ENCODE measurements at places on chromosomes 3 and 15.

DNA sequence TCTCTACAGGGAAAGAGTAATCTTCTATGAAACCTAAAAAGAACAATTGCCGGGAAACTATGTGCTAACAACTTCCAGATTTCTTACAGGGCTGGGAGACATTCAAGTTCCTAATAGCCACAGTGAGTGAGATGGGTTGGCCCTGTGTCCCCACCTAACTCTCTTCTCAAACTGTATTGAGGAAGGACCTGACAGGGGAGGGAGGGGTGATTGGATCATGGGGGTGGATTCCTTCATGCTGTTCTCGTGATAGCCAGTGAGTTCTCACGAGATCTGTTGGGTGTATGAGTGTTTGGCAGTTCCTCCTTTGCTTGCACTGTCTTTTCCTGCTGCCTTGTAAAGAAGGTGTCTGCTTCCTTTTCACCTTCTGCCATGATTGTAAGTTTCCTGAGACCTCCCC lies 958.7 kb downstream of the AGBL1 start:
- no peak for DNase-seq

DNA sequence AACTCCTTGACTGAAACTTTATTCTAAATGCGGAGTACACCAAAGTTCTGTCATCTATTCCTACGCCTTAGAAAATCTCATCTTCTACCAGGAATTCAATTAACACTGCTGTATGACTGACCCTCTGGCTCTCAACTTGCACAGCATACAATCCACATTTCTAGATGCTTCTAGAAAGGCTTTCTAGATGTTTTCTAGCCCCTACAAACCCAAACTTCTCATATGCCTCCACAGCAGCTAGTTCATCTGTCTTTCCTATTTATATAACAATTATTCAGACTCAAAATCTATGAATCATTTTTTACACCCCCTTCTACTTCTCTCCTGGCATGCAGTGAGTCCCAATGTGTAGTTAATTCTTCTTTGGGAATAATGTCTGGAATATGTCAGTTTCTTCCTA lies 13.2 kb downstream of the INO80 start:
- DNase-seq, result peak; percentile 1

DNA sequence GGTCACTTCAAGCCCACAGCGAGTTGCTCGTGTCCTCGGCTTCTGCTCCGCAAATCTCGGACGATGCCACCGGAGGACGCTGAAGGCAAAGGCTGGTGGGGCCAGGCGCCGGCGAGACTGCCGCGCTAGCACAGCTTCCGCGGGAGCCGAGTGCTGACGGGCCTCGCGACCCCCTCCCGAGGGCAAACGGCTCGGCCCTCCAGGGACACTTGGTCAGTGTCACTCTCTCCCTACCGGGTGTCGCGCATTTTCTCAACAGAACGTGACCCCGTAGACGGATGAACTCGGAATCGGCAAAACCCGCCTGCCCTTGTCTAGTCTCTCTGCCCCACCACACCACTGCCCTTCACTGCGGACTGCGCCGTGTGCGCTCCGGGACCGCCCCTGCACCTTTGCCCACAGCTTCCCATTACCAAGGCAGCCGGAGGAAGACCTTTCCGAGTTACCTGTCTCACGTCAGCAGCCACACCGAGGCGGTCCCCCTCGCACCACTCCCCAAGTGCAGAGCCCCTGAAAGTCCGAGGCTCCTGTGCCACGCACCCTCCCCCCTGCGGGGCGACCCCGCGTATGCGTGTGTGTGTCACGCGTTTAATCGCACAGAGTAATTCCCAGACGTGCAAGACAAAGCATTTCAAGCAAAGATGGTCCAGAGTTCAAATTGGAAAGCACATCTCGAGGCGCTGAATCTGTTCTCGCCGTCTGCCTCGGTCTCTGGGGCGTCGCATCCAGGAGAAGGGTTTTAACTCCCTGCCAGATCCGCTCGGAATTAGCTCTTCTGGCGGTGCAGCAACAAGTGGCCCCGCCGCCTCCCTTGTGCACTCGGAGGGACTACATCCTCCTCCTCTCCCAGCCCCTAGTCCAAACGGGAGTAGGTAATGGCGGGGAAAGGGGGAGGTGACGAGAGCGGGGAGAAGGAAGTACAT lies 245.0 kb upstream of the TOPAZ1 start:
- no peak for DNase-seq

DNA sequence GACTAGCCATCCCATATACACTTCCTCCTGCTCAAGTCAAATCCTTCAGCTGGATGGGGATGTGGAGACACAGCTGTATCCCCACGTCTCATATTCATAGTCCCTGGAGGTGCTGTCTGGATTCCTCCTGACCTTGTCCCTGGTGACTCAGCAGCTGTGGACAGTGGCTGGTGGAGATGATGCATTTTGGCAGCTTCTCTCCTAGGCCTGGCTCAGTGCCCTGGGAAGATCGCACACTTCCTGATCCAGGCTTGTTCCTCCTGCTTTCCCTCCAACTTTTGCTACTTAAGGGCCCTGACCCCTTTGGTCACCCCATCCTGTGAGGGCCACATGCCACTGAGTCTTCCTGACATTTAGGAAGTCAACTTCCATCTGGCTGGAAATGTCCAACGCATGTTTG lies 44.4 kb downstream of the ADAMTSL3 start:
- DNase-seq, result peak; percentile 42

DNA sequence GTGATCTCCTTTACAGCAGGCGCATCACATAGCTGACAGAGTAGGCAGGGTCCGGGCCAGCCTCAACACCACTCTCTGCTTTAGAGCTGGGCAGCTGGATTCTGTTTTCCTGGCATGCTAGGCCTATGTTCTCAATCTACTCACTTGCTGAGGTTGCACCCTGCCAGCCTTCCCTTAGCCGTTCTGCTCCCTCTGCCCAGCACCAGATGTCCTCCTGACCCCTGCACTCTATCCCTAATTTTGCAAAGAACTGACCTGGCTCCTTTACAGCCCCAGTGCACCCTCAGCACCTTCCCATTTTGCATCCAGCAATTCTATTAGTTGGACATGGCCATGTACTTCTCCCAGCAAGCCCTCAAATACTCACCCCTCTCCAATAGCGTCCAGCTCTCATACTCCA lies 371.6 kb upstream of the WNT5A start:
- no peak for DNase-seq

- no peak for DNase-seq
These were observed 120.0 kb upstream of the CTDSPL start for GRCh38 chr3:37741644-37742043.

DNA sequence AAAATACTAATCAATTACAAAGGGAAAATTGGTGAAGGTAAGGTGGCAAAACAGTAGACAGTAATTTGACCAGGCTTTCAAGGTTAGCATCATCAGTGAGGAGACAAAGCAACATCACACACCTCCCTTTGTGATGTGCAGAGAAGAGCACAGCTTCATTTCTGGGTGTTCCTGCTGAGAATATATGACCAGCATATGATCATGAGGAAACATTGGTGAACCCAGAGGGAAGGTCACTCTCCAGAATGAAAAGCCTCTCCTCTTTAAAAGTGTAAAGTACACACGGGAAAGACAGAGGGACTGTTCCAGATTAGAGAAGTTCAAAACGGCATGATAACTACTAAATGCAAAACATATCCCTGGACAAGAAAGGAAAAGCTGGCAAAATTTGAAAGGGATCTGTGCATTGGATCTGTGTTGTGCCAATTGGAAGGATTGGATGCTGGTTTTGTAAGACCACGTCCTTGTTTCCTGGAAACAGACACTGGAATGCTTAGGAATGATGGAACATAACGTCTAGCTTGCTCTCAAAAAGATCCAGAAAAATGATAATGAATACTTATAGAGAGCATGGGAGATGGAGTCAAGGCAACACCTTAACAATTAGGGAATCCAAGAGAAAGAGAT lies 80.6 kb upstream of the MITF start:
- no peak for DNase-seq

DNA sequence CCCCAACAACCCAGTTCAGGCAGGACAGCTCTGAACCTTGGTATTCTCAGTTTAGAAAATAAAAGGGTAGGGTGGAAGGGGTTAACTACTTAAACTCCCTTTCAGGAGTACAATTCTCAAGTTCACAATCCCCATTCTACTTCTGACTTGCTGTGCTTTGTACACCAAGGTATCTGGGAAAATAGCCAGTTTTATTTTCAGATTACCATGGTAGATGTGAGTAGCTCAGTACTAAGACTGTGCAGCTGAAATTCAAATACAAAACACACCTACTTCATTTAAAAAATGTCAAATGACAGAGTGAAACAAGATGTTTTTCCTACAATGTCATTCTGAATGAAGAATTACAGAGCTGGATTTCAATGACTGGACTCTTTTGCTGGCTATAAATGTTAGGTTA lies 27.4 kb downstream of the SLC7A14 start:
- no peak for DNase-seq

DNA sequence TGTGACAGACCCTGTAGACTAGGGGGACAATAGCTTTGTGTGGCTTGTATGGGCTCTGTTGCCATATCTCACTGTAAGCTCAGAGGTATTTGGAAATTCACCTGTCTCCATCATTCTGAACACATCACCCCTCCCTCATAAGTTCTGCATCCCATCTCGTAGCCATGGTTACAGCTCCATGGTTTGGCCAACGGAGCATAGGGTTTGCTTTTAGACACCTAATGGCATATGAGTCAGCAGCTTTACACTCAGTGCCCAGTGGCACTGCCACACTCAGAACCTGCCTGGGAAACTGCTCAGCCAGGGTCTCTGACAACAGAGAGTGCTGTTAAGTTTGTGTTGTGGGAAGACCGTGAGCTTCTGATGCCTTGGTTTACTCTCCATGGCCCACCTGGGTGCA lies 67.3 kb downstream of the CCK start:
- DNase-seq, result no peak

DNA sequence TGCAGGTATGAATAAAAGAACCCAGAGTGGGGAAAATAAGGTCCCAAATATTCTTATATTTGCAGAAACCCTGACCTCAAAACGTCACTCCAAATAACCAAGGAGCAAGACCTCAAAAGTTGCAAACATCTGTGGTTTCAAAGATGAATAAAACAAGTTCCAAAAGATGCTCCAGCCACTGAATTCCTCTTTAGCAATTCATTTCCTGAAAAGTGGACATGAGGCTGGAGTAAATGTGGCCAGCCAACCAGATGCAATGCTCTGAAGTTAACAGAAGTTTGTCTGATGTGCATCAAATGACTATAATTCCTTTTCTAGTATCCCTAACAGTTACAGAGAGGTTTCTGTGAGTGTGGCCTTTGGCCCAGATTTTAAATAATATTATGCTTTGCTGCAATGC lies 71.2 kb upstream of the WNT5A start:
- peak; percentile 64 for DNase-seq

- DNase-seq, result no peak
These were observed 66.2 kb downstream of the C3orf80 start for GRCh38 chr3:160291290-160291908.

DNA sequence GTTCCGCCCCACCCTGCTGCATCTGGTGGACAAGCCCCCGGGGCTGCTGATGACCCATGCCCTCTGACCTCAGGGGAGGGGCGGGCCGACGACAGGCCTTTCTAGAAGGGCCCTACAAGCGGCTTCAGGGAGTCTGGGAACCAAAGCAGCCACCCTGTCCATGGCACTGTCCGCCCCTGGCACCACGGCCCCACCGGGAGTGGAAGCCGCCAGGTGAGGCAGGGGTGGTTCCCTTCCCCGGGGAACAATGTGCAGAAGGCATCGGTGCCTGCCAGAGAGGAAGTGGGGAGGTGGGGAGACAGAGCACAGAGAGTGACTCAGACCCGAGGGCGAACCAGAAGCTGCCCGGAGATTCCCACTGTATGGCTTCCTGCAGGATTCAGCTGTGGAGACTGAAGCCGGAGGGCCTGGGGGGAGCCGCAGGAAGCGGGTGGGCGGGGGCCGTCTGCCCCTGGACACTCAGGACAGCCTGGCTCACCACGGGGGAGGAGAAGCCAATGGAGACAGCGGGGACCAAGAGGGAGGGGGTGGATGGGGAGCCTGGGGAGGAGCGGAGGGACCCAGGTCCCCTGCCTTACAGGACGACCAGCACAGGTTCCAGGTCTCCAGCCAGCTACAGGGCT lies 134.0 kb downstream of the TPRA1 start:
- peak; percentile 63 for DNase-seq

DNA sequence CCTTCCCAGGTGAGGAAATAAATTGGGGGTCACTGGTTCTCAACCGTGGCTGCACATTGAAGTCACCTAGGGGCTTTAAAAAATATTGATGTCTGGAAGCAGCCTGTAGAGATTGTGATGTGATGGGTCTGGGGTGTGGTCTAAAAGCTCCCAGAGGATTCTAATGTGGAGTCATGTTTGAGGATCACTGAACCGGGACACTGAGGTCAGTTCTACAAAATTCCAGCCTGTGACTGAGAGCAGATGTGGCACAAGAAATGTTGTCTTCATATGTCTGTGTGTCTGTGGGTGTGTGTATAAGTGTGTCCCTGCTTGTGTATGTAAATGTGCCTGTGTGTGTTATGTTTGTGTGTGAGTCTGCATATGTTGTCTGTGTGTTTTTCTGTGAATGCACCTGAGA lies 79.9 kb downstream of the TLE3 start:
- DNase-seq, result no peak

- no peak for DNase-seq
These were observed 997.2 kb downstream of the TUSC7 start for GRCh38 chr3:117706756-117707155.

DNA sequence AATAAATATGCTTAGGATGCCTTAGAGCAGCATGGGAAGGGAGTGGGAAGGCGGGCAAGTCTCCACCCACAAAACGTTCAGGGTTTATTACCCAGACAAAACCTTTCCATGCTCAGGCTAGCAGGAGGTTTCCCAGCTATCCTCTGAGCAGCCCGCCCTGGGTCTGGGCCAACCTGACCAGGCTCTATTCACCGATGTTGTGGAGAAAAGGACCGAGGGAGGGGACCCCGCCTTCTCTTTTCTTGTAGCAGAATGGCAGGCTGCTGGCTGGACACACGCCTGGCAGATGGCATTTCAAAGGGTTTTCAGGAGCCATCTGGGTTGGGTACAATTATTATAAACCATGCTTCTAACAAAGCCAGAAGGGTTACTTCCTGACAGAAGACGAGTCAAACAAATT lies 540.9 kb downstream of the MAGI1 start:
- no peak for DNase-seq

DNA sequence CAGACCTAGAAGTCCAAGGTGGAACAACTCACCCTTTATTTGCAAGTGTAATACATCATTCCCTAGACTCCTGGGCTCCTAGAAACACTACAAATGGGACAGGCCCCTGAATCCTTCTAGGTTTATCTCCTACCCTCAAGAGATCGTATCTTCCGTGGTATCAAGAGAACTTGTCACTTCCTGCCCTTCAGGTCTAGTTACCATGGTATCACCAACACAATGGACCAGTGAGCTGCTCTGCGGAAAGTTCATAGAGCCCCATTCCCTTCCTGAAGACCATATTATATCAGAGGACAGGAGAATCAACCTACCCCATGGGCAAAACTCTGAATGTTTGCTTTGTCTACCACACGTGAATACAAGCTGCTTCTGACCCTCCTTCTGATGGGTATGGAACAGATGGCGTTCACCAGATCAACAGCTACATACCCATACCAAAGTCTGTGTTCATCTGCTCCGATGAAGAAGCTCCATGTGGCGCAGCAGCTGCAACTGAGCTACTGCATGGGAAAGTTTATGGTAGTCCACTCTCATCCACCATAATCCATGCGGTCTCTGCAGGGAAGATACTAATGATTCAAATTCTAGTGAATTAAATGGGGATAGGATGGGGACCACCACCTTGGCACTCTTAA lies 84.6 kb upstream of the KLF13 start:
- DNase-seq, result no peak

GRCh38 chr15:101018016-101018415 lies 98.9 kb downstream of the LRRK1 start:
- DNase-seq, result peak; percentile 61

Data from IMR-90 (cell line).